Activated CD4-positive, alpha-beta memory T cell treated with anti-CD3 and anti-CD28 coated beads for 36 hours (primary cell): ENCODE measurements at places on chromosomes 7 and 10. TPM values are rescaled to one million over a fixed set of nuclear protein-coding genes. Genes with fewer than 3 reads are reported as not detected.

- DNase-seq = no peak
These were observed 61.1 kb upstream of the EXOC4 start for GRCh38 chr7:133191787-133192186.

DNA sequence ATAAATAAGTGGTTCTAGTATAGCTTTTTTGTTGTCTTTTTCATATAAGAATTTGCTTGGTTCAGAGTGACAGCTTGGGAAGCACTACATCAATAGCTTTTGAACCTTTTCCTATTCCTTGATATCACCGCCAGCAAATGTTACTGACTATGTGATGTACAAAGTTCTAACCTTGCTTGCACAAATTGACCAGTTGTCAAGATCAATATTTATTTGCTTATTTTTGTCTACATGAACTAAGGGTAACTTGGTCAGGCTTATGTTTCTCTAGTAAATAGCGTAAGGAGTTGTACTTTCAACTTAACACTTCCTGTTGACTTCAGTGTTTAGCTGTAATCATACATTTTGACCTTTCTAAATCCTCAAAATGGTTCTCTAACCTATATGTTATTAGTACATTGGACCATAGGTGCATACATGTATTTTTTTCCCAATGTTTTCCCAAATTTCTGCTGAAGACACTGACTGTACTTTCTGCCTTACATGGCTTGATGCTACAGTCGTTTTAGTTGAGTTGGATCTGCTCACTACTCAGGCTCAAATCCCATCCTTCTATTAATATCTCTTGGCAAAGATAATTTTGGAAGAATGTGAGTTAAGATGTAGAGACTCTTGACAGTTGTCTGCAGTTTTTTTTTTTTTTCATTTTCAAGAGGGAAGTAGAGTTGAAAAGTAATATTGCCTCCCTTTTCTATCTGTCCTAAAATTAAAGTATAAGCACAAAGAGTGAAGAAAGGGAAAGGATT is 239.1 kb upstream of the KAT6B start:
- no peak for DNase-seq

- DNase-seq = no peak
These were observed 161.2 kb upstream of the WDR11 start for GRCh38 chr10:120689777-120690529.

GRCh38 chr10:101291331-101292193 is 62.3 kb upstream of the LBX1 start:
- peak; percentile 58 for DNase-seq

Gene CPXM2
- total RNA-seq = not detected

DNA sequence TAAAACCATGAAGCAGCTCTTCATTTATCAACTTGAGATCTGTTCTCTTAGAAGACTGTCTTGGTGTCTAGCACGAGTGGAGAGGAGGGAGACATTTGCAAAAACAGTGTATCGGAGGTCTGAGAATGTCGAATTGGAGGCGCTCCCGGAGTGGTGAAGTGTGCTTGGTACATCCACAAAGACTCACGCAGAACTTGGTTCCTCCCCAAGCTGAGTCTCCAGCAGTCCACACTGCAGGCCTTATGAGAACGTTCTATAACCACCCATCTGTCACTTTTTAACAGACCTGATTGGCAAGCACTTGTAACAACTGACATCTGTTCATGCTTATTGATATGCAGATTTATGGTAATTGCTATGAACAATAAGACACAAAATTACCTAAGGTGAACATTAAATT is 261.6 kb downstream of the CELF2 start:
- DNase-seq = no peak

Gene CDK14
- not detected for total RNA-seq

DNA sequence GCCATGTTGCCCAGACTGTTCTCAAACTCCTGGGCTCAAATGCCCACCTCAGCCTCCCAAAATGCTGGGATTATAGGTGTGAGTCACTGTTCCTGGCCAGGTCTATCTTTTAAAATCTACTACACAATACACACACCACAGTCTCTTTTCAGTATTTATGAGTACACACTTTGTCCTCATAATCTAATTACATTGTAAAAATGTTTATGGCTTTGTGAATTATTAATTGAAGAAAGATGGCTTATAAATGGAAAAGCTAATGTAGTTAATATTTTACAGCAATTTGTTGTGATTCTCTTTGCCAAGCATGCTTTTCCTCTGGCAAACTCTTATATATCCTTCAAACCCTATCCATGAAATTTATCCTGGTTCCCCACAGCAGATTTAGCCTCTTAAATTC is 22.0 kb downstream of the LAMB4 start:
- no peak for DNase-seq
